PC-3 (cell line): ENCODE measurements at places on chromosomes 7 and 10. TPM values are rescaled to one million over a fixed set of nuclear protein-coding genes. Genes with fewer than 3 reads are reported as not detected.

CHAT gene
- not detected in 2 replicates for total RNA-seq

GRCh38 chr7:104150470-104150869 lies 57.3 kb downstream of the ORC5 start:
- no peak overlapping the region for H3K4me3 ChIP-seq
- no peaks in the 10 kb centered on the region for H3K4me1 ChIP-seq

- no peaks in the 10 kb centered on the region for H3K27me3 ChIP-seq
- peaks cover 3% of the 10 kb centered on the region for H3K4me1 ChIP-seq
- no peak for DNase-seq
Measured at GRCh38 chr10:112722758-112723157, 227.3 kb upstream of the TCF7L2 start.

GRCh38 chr7:155058896-155059295 lies 11.2 kb upstream of the HTR5A start:
- DNase-seq = no peak
- H3K4me3 ChIP-seq = no peak overlapping the region
- no peak overlapping the region for H3K27ac ChIP-seq
- peaks cover 12% of the 10 kb centered on the region; the same call in 1 of the 2 replicates for H3K27me3 ChIP-seq

DNA sequence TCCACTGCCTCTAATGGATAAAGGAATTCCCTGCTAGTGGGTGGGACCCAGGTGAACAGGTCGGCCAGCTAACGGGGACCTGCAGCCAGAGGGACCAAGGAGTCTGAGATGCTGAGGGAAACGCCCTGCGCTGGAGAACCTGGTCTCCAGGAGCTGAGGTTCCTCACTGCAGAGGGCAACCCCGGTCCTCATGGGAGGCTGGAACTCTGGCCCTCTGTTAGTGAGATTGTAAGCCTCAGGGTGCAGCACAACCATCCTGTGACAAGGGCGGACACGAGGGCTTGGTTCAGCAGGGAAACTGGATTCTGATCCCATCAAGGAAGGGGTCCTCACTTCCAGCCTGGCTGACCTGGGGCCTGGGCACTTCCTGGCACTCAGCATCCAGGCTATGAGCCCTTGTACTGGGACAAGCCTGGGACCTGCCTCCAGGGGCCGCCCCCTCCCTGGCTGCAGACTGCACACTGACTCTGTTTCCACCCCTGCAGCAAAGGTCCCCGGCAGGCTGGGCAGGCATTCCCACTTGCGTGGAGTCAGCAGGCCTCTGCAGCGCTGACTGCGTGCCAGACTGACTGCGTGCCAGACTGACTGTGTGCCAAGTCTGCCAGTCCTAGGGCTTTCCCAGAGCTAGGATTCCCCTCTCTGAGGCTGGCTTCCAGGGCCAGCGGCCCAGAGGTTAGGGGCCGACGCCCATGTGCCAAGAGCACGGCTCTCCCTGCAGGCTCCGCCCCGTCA lies 143.2 kb downstream of the MAPK8 start:
- peaks cover 5% of the 10 kb centered on the region; the same call in 1 of the 2 replicates for H3K4me1 ChIP-seq
- no peak for DNase-seq
- H3K27me3 ChIP-seq = no peaks in the 10 kb centered on the region

DNA sequence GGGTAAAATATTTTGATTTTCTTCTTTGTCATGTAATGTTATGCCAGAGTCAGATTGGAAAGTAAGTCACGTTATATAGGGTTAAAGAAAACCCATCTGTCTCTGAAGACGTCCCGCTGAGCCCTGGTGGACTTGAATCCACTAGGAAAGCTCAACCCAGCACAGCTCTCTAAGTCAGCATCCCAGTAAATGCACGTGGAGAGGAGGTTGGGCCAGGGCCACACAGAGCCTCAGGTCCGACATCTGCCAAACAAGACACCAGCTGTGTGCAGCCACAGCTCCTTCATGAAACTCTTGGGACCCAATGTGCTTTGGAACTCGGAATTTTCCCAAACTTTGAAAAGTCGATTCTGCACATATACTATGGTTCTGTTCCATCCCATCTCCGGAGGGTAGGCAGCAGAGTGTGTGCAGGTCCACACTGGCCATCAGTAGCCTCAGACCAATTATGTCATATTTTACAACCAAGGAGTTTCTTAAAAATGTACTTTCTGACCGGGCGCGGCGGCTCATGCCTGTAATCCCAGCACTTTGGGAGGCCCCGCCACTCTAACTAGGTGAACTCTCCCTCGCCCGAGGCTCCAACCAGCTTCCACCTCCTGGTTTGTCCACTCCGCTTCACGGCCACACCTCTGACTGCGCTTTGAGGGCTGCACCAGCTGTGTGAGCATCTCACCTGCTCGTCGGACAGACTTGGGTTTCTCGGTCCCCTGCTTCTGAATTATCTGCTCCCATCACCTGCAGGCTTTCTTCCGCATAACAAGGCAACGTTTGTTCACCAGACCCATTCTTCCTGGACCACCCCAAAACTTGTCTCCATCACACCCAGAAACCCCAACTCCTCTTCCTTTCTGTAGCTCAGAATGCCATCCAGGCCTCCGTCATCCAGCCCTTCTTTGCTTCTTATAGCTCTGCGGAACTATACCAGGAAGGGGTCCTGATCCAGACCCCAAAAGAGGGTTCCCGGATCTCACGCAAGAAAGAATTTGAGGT lies 29.7 kb upstream of the DNAJB6 start:
- H3K4me1 ChIP-seq = peaks cover 41% of the 10 kb centered on the region
- no peaks in the 10 kb centered on the region for H3K36me3 ChIP-seq
- no peak for DNase-seq
- H3K27me3 ChIP-seq = no peaks in the 10 kb centered on the region
- no peak overlapping the region for H3K4me3 ChIP-seq

- no peak overlapping the region for H3K4me3 ChIP-seq
- DNase-seq = peak; percentile 13
- no peaks in the 10 kb centered on the region for H3K27me3 ChIP-seq
- H3K36me3 ChIP-seq = no peaks in the 10 kb centered on the region
- no peak overlapping the region for H3K27ac ChIP-seq
Measured at GRCh38 chr10:102781921-102782557, 38.3 kb downstream of the WBP1L start.

GRCh38 chr10:117240621-117241529 lies at the start of gene SLC18A2:
Gene SLC18A2 (plus strand): TSS chr10:117241114. CDS start chr10:117241694, 580 bp downstream.
- H3K4me3 ChIP-seq = peak within 1 kb of the TSS; percentile 55
- H3K27ac ChIP-seq = no peak within 1 kb of the TSS
- DNase-seq = no peak
- H3K4me1 ChIP-seq = no peaks in the 10 kb centered on the region
- H3K36me3 ChIP-seq = no peaks in the 10 kb centered on the region
- peaks cover 5% of the 10 kb centered on the region; the same call in 1 of the 2 replicates for H3K27me3 ChIP-seq

SYPL1 gene
- 45.9 and 57.9 TPM in 2 replicates for total RNA-seq

HYAL4 gene
- 0.26 and 0.98 TPM in 2 replicates for total RNA-seq

GDF2 gene
- not detected in 2 replicates for total RNA-seq

DNA sequence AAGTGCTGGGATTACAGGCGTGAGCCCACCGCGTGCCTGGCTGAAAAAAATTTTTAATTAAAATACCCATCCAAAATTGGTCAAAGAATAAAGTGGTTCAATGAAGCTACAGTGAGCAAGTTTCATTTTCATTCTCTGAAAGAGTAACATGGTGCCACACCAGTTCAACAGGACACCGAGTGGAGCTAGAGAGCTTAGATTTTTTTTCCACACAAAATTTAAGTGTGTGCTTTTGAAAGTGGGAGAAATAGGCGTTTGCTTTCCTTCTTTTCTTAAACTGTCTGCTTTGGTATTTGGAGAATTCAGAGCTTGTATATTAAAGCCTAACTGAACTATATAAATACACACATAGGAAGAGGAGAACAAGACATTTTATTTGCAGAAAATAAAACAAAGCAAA lies 43.4 kb downstream of the BPGM start:
- no peaks in the 10 kb centered on the region for H3K36me3 ChIP-seq
- H3K27ac ChIP-seq = no peak overlapping the region
- 0 out of 2 replicates have a peak, but pooled peaks cover 11% of the 10 kb centered on the region for H3K4me1 ChIP-seq
- DNase-seq = peak; percentile 15

NFKB2 gene
- total RNA-seq = 45.0 and 71.1 TPM in 2 replicates

LEP gene
- not detected in 2 replicates for total RNA-seq

- H3K4me3 ChIP-seq = no peak overlapping the region
- no peak overlapping the region for H3K27ac ChIP-seq
- H3K27me3 ChIP-seq = no peaks in the 10 kb centered on the region
Measured at GRCh38 chr7:55043691-55044370, 25.0 kb downstream of the EGFR start.

DNA sequence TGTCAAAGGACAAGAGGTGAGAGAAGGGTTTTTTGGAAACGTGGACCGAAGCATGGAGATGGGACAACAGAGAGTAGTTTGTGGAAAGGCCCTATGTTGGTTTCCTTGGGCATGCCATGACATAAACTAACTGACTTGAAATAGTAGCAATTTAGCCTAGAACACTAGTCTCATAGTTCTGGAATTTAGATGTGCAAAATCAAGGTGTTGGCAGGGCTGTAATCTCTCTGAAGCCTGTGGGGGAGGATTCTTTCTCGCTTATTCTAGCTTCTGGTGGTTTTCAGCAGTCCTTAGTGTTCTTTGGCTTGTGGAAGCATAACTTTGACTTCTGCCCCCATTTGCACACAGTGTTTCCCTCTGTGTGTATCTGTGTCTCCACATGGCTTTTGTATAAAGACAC lies 283.4 kb downstream of the GFRA1 start:
- H3K27me3 ChIP-seq = no peaks in the 10 kb centered on the region
- no peaks in the 10 kb centered on the region for H3K4me1 ChIP-seq

DNA sequence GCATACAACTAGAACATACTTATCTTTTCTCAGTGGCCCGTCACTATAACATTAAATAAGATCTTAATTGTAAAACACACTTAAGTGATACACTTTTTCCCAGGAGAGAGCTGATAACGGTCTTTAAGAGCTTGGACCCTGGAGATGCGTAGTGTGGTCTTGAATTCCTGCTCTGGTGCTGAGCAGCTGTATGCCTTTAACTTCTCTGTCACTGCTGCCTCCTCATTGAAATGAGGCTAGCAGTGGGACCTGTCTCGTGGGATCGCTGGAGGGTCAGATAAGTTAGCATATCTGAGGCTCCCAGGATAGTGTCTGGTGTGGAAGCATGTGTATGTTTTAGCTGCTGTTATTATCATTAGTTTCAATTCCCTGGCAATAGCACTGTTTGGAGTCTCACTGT lies 194.9 kb downstream of the SDK1 start:
- H3K4me1 ChIP-seq = peaks cover 7% of the 10 kb centered on the region
- H3K36me3 ChIP-seq = no peaks in the 10 kb centered on the region
- DNase-seq = no peak
- H3K27ac ChIP-seq = no peak overlapping the region
- no peaks in the 10 kb centered on the region for H3K27me3 ChIP-seq
- H3K4me3 ChIP-seq = no peak overlapping the region
